ENCODE measurements at places on chromosomes 3 and 15.
A peak's percentile ranks its signal among the peaks of the same experiment; 100 is the strongest.

DNA sequence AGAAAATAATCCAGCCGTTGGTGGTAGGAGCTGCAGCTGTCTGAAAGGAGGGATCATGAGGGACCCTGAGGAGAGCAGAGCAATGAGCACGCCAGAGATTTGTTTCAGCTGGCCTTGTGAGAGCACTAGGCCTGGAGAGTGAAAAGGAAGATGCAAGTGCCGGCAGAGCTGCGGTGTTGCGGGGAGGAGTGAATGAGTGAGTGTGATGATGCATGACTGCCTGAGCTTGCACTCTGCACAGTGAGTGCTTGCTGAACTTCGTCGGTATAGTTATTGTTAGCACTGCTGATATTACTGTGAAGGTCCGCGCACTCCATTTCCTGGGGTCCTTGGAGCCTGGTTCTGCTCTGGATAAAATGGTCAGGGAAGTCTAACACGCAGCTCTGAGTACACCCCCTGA lies 23.2 kb downstream of the EIF1B start:
- no peak for DNase-seq

- no peak for DNase-seq
Observed at GRCh38 chr3:161508852-161509477, 12.4 kb downstream of the OTOL1 start.

DNA sequence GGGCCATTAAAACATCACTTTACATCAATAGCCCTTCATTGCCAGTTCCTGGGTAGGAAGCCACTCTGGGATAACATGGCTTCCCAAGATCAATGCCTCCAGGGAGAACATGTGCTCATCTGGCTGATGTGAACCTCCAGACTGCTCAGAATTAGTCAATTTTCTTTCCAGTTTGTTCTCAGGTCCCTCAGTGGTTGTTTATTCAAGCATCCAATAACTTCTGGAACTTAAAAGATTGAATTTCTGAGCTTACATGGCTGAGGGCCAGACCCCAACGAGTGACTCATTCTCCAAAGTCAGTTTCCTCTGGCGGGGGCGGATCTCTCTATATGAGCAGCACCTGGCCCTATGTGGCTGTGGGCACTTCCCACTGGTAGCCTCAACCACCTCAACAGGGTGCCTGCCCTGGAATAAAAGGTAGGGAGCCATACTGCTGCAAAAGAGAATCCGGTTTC lies 34.0 kb downstream of the LYZL4 start:
- peak; percentile 61 for DNase-seq

- no peak for DNase-seq
Observed at GRCh38 chr3:76096836-76097588, 311.7 kb upstream of the ZNF717 start.

- peak; percentile 53 for DNase-seq
Observed at GRCh38 chr3:175212896-175213295, 353.8 kb downstream of the NAALADL2 start.

DNA sequence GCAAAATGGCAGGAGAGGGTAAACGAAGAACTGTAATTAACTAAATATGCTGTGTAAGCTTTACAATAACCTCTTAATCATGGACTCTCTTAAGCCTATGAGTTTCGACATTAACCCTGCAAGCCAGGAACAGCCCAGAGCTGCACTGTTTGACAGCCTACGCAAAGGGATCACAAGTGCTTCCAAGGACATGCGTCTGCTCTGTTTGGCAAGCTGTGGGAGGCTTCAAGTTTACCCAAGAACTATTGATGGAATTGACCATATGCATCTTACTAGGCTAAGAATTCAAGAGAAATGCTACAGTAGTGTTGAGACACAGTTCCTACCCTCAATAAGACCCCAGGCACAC lies 66.0 kb downstream of the PDZRN3 start:
- no peak for DNase-seq

GRCh38 chr15:80208758-80209734 lies 43.0 kb downstream of the CTXND1 start:
- DNase-seq = no peak

- peak; percentile 89 for DNase-seq
Observed at GRCh38 chr3:30649572-30650318, 43.3 kb downstream of the TGFBR2 start.

DNA sequence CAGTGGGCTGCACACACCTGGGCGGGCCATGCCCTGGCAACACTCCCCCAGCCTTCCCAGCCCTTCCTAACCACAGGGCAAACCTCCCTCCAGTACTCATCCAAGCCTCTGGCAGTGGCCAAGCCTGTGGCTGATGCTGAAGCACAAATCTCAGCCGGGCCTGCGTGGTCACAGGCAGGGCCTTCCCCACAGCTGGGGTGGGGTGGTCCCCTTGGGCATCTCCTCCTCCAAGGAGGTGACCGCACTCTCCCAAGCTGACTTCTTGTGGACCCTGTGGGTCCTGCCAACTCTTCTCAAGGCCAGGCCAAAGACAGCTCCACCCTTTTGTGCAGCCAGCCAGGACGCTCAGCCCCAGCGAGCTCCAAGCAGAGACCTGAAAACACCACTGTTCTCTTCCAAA lies 21.4 kb downstream of the GRAMD2A start:
- DNase-seq = no peak

GRCh38 chr3:127771746-127772145 lies 50.6 kb downstream of the MGLL start:
- no peak for DNase-seq

DNA sequence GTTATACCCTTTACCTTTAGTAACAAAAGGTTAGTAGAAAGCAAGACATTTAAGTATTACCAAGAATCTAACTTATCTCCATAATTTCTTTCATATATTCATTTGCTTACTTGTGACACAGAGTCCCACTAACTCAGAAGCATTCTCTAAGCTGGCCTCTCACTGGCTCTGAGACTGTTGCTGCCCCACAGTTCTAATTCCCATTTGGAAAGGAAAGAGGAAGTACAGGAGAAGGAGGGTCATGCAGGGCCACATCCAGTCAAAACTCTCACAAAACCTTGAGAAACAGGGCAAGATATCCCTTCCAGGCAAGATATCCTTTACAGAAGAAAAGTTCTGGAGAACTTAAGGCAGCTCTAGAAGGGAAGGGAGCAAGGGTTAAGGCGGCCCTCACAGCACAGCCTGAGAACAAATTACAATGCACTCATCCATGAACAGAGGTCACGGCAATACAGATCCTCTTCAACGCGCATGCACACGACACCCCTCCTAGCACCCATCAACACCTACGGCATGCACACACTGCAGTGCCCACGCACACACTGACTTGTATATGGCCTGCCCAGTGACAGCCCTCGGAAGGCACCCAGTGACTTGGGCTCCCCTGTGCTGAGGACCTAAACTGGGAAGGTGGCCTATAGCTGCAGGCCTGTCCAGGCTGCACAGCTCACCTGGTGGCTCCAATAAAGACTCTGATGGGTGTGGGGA lies 13.0 kb upstream of the MYO5C start:
- DNase-seq = no peak

- DNase-seq = peak; percentile 84
Observed at GRCh38 chr3:73624821-73625665, at the start of gene PDZRN3. Gene PDZRN3 (minus strand): TSS chr3:73624941.

DNA sequence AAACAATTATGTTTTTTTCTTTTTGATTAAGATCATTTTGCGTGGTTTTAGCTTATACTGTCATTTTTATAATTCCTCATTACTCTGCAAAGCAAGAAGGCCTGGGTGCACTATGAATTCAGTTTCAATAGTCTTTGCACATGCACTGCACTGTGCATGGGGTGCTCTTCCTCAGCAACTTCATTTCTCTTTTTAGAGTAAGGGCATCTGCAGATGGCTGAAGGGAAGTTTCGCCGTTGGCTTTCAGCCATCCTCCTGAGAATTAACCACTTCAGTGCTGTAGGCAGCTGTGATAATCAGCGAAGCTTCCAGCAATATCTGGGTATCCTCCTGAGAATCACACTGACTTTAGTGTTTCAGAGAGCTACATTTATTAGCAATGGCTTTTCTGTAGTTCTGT lies 284.8 kb downstream of the GBE1 start:
- no peak for DNase-seq

DNA sequence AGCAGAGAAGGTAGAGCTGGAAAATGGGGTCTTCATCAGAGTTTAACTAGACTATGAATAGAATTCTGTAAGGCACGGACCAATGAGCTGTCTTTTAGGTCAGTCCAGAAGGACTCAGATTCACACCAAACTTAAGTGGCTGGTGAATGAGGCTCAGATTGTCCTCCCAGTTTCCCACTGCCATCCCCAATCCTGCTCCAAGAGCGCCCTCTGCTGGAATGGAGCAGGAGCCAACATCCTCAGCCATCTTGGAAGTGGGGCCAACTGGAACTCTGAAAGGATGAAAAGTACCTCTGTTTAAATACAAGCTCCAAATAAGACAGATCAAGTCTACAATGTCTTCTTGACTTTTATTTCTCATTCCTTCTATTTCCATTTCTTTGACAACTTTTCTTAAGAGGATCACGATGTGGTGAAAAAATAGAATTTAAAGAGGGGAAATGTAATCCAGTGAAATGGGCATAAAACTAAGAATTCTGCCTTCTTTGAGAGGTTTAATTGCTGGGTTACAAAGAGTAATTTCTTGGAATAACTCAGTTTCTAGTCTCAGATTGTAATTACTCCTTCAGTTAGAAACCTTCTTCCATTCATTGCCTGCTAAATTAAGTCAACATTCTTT lies 217.1 kb upstream of the TPRG1 start:
- peak; percentile 87 for DNase-seq

DNA sequence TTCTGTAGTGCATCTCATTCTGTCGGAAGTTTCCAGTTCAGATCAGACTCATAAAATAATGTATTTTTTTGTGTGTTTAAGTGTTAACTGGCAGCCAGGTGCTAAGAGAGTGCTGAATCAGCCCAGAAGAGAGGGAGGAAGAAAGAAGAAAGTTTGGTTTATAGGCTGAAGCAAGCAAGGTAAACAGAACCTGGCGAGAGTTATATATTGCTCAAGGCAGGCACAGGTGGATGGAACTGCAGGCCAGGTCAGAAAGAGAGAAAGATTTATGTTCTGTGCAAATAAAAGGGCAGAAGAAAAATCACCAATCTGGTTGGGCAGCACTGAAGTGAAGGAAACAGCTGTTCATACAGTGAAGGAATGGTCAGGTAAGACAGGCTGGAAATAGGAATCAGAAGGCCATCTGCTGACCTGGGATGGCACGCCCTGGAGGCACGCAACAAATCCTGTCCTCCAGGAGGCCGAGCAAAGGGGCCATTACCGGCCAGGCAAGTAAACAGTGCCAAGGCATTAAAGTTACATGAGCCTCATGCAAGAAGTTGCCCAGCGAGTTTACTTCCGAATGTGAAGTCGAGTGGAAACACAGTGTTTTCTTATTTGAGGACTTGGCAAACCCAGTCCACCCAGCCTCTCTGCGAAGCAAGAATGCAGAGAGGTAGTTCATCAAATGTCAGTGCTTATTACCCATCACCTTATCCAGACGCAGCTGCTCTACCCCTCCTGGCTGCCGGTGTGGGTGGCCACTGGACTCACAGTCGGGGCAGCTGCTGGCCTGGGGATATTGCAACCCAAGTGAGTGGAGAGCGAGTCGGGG lies 309.8 kb downstream of the VPS13C start:
- DNase-seq = no peak

GRCh38 chr15:67495585-67495984 lies 25.3 kb upstream of the C15orf61 start:
- DNase-seq = no peak

DNA sequence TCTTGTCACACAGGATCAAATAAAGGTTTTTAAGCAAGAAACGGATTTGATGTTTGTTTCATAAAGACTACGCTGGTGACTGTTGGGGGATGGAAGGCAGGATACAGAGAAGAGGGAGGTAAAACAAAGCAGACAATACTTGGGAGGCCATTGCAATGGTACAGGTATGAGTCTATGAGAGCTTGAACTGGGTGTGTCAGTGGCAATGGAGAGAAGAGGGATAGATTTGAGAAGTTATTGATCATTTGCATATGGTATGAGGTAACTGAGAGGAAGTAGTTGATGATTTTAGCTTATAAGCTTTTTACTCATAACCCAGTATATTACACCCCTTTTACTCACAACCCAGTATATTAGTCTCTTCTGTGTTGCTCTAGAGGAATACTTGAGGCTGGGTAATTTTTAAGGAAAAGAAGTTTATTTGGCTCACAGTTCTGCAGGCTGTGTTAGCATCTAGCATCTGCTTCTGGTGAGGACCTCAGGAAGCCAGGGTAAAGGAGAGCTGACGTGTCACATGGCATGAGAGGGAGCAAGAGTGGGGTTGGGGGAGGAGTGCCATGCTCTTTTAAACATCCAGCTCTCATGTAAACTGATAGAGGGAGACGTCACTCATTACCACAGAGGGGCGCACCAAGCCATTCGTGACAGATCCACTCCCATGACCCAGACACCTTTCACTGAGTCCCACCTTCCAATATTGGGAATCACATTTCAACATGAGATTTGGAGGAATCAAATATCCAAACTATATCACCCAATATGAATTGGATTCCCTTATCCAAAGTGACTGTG lies 153.9 kb downstream of the VPS8 start:
- no peak for DNase-seq

DNA sequence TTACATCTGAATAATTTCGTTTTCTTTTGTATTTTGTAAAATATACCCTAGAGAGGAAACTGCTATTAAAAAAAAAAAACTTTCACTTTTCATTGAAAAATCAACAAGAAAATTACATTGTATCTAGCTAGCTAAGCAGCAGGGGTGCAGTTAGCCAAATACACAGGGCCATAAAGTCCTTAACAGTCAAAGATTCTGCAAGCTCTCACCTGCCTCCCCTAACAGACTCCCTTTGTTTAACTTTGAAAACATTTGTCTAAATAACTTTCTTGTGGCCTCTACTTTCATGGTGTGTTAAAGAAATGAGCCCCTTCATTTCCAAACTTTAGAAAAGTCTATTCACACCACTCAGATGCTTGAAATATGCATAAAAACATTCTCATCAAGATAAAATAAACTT lies 23.3 kb downstream of the CBLB start:
- no peak for DNase-seq

DNA sequence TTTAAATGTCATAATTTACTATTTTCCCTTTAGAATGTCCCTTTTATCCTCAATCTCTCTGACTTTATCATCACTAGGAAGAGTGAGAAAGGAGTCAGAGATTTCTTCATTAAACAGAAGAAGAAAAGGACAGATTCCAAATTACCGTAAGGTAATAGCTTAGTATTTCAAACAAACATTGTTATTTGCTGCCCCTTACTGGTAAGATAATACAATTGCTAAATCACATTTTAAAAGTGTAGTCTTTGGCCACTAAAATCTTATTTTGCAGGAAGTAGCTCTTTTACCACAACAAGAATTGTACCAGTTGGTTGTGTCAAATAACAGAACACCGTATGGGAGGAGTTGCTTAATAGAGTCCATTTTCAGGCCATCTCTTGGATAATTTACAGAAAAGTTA lies 53.7 kb downstream of the CGGBP1 start:
- DNase-seq = peak; percentile 39

DNA sequence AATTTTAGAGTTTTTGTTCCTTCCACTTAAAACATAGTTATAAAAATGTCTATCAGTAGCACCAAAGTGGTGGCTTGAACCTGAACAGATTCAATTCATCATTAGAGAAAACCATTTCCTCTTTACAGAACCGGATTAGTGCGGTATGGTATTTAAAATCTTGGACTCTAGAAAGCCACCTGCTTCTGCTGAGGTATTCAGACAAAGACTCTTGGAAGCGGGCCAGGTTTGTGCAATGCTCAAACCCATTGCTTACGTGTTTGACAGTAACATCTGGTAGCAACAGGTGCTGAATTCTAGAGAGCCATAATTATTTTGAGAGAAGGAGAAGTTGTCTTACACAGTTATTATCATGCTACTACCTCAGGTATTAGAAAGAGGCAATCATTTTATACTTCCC lies 290.5 kb downstream of the NAALADL2 start:
- DNase-seq = no peak
